ENCODE measurements at places on chromosomes 1 and 21.

DNA sequence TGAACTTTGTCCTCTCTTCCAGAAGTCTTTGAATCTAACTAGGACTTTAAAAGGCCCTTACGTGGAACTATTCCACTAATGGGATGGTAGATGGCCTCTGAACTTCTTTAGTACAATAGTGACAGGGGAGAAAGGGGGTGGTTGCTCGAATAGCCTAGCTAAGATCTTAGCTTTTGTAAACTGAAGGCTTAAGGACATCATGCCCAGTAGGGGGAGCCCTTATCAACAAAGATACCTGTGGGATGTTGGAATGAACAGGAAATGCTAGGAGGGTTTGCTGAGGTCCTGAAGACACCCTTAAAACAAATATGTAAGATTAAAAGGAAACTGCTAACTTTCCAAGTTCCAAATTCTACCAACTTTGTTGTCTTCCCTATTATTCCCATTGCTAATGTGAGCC lies 33.2 kb downstream of the NHLH2 start:
- DNase-seq, result no peak

- DNase-seq, result no peak
Observed at GRCh38 chr1:70945251-70945650, 102.4 kb downstream of the PTGER3 start.

- DNase-seq, result no peak
Observed at GRCh38 chr1:228303596-228303995, 95.8 kb downstream of the OBSCN start.

DNA sequence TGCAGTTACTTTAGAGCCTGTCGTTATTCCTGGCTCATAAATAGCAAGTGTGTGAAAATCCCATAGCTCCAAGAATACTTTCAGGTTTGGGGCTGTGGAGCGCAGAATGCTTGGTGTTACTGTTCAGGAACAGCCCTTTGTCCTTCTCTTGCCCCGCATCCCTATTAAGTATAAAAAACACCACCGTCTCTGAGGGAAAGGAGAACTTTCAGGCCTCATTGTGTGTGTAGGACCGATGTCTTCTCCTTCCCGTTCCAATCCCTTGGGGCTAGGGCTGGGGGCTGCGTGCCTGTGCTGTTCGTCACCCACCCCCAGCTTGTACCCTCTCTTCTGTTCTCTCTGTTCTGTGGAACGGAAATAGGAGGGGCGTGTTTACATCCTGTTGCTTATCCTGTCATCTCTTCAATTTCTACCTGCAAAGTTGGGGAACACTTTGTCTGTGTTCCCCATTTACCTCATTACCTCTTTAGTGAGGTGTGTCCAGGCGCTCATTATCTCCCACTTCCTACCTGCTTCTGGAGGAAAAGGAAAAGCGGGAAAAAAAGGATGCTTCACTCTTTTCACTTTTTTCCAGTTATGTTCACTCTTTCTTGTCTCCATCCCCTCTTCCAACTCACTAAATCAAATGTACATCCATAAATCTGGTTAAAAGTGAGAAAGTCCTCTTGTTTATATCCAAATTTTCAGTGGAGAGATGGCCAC lies 788 bp upstream of the TXNIP start:
- peak; percentile 36 for DNase-seq

GRCh38 chr1:87182611-87183010 lies 146.1 kb upstream of the LMO4 start:
- DNase-seq, result no peak

DNA sequence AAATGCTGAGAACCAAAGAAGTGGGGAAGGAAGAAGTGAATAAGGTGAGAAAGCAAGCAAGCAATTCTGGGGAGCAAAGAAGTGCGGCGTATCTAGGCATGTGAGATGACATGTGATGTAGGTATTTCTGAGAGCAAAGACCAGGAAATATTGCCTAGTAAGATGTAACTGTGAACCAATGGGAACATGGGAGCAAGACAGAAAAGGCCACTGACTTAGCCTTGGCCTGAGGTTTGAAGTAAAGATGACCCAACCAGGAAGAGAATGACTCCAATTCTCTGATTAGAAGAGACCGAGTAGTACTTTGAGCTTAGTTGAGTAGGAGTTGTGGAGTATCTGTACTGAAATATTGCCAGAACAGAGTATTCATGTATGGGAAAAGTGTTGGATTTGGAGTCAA lies 31.1 kb downstream of the SLAMF6 start:
- DNase-seq, result no peak

- DNase-seq, result no peak
Observed at GRCh38 chr1:50427086-50427817, 4.0 kb upstream of the DMRTA2 start.

DNA sequence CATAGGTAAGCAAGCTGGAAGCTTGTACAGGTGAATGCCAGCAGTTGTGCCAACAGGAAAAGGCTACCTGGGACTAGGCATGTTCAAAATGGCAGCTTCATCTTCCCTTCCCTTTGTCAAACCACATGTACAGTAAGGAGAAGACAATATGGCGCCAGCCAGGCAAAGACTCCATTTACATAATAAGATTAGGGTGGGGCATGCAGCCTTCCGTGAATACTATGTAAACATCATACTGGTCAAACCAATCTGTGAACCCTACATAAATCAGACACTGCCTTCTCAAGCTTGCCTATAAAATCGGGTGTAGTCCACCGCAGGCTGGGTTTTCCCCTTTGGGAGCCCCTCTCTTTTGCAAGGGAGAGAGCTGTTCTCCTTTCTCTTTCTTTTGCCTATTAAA lies 24.6 kb downstream of the ATF3 start:
- no peak for DNase-seq

- no peak for DNase-seq
Observed at GRCh38 chr1:45926330-45926729, 122.9 kb downstream of the MAST2 start.

GRCh38 chr1:13456904-13457532 lies 46.8 kb downstream of the PRAMEF20 start:
- DNase-seq, result no peak

GRCh38 chr1:31666263-31666963 lies 21.7 kb upstream of the PEF1 start:
- no peak for DNase-seq

DNA sequence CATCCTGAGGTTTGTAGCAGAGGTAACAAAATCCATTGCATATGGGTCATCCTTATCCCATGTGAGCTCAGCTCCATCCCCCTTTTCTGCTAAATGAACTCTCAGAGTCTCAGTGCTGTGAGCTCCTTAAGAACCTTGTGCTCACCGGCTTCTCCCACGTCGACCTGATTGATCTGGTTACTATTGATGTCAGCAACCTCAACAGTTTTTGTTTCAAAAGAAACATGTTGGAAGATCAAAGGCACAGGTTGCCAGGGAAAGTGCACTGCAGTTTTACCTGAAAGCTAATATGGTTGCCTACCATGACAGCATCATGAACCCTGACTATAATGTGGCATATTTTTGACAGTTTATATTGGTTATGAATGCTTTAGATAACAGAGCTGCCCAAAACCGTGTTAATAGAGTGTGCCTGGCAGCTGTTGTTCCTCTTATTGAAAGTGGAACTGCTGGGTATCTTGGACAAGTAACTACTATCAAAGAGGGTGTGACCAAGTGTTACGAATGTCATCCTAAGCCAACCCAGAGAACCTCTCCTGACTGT lies 131.4 kb downstream of the HS2ST1 start:
- DNase-seq, result peak; percentile 19

DNA sequence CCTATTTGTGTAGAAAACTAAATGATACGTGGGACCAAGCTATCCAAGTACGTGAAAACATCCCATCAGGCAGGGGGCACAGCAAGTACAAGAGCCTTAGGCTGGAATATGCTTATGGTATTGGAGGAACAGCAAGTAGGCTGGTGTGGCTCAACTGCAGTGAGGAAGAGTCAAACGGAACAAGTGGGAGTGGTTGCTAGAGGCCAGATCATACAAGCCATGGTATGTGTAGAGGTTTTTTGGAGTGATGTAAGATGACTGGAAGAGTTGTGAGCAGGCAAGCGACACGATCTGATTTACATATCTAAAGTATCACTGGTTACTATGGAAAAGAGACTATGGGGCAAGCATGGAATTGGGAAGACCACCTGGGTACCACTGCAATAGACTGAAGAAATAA lies 27.8 kb downstream of the ELK4 start:
- no peak for DNase-seq

DNA sequence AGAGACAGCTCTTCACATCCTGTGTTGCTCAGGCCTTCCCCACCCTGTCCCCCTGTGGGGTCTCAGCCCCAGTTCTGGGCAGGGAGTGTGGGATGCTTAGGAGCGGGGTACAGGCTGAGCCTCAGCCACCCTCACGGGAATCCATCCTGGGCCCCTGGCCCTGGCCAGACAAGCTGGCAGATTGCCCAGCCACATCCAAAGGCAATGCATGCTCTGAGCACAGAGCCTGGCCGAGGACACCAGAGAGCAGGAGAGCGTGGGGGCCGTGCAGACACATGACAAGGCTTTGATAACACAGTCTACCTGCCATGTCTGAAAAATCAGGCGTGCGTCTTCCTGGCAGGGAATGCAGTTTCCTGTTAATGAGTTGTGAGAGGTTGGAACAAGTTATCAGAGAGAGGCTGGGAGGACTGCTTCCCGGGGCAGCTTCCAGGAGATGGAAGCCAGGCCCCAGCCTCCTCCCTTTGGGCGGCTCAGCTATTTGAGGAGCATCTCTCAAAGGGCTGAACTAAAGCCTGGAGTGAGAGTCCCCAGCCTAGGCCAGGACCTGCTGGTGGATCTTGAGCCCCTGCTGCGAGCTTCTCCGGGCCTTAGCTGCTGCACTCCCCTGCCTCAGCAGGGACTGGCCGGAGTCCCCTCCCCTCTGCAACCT lies 72.2 kb upstream of the SELENON start:
- DNase-seq, result no peak

GRCh38 chr1:52022133-52022532 lies 11.5 kb downstream of the KTI12 start:
- no peak for DNase-seq

GRCh38 chr1:24413350-24414163 lies at the start of gene STPG1:
Gene STPG1, minus strand, starts transcription at chr1:24413782. Its CDS starts 12,394 bp downstream, at chr1:24401388.
- DNase-seq, result peak; percentile 67
